ENCODE measurements at places on chromosomes 2 and 18.

GRCh38 chr2:138105358-138105757, 141.1 kb downstream of the HNMT start:
- no peak for DNase-seq

GRCh38 chr2:9378433-9379390, 44.6 kb downstream of the ITGB1BP1 start:
- no peak for DNase-seq

- DNase-seq = no peak
Measured at GRCh38 chr18:70377857-70378701, 89.2 kb downstream of the SOCS6 start.

DNA sequence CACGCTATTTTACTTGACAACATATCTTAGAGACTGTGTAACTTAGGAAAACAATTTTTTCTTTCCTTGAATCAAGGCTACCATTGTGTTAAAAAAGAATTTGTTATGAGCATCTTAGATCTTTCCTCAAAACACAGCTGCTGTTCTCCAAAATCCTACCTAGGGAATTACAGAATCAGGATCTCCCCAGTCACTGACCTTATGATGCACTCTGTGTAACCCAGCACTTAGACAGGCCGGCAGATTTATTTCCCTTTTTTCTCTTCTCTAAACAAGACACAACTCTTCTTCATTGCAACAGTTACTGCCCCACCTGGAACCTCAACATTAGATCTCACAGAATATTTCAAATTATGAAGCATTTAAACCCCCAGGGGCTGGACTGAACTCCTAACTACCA, 13.5 kb upstream of the C2orf15 start:
- no peak for DNase-seq

DNA sequence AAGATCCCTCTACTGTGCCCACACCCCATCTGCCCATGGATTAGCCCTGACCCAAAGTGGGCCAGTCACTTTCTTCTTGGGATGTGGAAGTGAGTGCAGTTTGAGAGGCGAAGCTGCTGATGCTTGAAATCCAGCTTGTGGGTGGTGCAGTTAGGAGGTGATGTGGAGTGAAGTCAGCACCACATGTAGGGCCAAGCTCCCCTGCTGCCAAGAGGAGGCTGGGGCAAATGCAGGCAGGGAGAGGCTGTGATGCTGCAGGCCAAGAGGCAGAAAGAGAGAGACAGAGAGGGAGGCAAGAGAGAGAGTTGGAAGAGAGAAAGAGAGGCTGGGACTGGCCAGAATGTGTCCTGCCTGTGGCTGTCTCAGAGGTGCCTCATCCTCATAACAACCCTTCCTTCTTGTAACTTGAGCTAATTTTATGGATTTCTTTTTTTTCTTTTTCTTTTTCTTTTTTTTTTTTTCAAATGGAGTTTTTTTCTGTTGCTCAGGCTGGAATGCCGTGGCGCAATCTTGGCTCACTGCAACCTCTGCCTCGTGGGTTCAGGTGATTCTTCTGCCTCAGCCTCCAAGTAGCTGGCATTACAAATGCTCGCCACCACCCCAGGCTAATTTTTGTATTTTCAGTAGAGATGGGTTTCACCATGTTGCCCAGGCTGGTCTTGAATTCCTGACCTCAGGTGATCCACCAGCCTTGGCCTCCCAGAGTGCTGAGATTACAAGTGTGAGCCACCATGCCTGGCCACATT, 35.3 kb upstream of the CAB39 start:
- no peak for DNase-seq

GRCh38 chr18:37402735-37403099, 162.9 kb downstream of the CELF4 start:
- no peak for DNase-seq
